ENCODE measurements at places on chromosomes 3 and 15.
A peak's percentile ranks its signal among the peaks of the same experiment; 100 is the strongest.

- DNase-seq = no peak
Observed at GRCh38 chr3:159796226-159796625, 192.4 kb upstream of the IL12A start.

GRCh38 chr3:43097400-43098080 is 8.3 kb downstream of the POMGNT2 start:
- DNase-seq = no peak

DNA sequence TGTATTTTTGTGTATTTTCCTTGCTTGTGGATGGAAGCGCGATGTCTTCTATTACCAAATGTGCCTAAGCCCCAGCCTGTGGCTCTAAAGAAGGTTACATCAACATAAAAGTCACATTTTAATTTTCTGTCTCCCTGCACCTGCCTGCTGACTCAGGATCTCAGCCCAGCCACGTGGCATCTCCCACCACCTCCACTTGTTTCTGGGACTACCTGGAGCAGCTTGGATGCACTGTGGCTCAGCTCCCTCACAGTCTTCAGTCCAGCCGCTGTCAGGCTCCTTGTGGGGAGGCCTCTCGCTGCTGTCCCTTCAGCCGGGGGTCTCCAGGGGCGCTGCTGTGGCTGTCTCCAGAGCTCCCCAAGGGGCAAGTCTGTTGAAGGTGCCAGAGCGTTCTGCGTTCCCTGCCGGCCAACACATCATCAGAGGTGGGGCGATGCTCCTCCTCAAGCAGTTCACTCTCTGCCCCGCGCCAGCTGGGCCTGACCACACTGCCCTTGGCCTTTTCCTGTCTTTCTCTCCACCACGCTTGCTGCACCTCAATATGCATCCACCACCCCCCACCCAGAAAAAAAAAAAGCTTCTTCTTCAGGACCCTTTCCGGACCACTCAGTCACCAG is 47.7 kb upstream of the BDH1 start:
- DNase-seq = no peak

GRCh38 chr3:118970819-118971218 is 63.8 kb downstream of the IGSF11 start:
- no peak for DNase-seq

GRCh38 chr3:63595221-63595620 is 57.3 kb upstream of the SNTN start:
- no peak for DNase-seq

- DNase-seq = peak; percentile 69
Observed at GRCh38 chr3:120364821-120365220, 15.7 kb upstream of the LRRC58 start.

DNA sequence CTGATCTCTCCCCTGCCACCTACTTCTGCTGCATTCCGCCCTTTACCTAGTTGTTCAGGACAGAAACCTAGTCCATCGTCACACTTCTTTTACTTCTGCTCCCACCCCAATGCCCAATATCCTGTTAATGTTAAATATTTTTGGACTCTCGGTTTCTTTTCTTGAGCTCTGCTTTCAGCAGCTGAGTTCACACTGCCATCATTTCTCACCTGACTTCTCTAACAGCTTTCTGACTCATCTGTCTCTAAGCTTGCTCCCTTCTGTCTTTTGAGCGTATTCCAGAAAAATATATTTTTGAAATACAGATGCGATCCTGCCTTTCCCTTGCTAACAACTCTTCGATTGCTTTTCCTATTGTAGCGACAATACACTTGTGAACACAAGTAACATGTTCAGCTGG is 183.4 kb downstream of the KLHL25 start:
- DNase-seq = no peak

GRCh38 chr3:100216713-100217112 is 44.1 kb upstream of the TBC1D23 start:
- DNase-seq = peak; percentile 21
